ENCODE measurements at places on chromosomes 11 and 22.

DNA sequence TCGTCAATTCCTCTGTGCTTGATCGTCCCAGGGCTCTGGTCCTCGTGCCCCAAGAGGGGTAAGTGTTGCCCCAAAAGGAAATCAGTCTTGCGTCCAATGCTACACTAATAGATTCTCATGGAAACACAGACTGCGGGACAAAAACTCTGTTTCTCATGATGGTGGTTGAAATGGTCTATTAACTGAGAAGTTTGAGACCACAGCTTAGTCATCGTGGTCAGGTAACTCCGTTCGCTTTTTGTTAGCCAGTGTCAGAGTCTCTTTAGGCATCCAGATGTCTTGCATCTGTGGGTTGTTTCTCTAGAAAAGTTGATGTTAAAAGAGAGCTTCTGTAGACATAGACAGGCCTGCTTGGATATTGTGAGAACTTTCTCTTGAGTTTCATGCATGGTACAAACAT lies 104.6 kb upstream of the SORL1-AS1 start:
- DNase-seq: no peak

- DNase-seq: no peak
These were observed 310.1 kb upstream of the SORL1-AS1 start for GRCh38 chr11:121762820-121763219.

DNA sequence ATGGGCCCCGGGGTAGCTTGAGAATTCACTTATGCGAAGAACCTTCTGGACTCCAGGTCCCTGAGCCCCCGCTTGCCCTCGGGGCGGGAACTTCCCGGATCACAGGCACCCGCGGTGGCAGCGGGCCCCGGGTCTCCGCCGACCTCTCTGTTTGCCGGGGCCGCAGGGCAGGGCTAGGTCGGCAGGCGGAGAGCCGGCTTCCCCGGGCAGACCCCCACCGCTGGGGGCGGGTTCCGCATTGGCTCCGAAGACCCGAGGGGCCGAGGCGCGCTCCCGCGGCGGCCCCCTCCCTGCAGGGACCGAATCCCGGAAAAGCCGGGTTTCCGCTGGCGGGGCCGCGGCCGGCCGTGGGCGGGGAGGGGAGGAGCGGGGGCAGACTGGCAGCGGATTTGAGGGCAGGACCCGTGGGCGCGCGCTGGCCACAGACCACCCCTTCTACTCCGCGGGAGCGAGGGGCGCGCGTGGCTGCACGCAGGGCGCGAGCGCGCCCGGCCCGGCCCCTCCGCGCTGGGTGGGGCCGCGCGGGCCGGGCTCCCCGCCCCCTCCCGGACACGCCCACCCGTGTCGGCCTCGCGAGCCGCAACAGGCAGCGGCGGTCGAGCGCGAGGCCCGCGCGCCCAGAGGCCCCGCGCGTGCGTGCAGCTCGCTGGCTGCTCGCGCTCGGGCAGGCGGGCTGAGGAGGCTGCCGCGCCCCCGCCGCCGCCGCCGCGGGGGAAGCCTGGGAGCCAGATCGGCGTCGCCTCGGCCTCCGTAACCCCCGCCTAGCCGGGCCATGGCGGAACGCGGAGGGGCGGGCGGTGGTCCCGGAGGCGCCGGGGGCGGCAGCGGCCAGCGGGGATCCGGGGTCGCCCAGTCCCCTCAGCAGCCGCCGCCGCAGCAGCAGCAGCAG lies at the start of gene PACS1:
TSS of gene PACS1 (plus strand) at position 558 of the 889 bp plus-strand sequence. CDS start at position 773, 215 bp downstream.
- DNase-seq: peak; percentile 64

GRCh38 chr11:73055002-73055401 lies 87.1 kb downstream of the FCHSD2 start:
- DNase-seq: no peak

DNA sequence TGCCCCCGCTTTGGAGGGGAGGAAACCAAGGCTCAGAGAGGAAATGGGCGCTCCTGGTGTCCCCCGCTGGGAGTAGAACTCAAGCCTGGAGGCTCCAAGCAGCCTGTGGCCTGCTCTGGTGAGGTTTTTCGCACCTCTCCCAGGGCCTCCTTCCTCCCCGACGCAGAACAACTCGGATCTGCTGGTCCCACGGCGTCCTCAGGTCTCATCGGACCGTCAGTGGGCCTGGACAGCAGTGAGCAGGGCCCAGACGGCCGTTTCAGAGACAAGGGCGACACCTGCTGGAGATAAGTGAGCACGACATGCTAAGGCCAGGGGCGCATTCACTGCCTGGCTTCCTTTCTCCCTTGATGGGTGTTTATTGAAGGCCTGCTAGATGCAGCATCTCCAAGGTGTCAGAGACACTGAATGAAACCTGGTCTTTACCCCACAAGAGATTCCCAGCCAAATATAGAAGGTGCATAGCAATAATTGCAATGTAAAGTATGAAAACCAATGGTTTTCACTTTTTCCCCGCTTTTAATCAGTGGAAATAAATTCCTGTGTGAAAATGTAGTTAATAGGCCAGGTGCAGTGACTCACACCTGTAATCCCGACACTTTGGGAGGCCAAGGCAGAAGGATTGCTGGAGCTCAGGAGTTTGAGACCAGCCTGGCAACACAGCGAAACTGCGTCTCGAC lies 26.9 kb upstream of the CD82 start:
- DNase-seq: peak; percentile 51

DNA sequence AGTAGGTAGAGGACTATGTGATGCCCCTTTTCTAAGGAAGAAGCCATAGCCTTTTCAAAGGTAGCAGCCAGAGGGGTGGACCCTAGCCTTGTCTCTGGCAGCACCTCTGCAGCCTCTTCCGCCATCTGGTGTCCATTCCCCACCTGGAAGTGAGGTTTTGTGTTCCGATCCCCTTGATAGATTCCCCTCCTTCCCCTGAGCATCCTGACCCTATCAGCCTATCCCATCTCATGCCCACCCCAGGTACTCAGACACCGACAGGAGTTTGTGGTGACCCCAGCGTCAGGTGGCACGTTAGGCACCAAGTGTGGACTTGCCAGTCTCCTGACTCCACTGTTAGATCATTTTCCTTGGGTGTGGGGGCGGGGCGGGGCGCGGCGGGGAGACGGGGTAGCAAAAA lies 398 bp upstream of the FAM89B start:
- no peak for DNase-seq

Data from stimulated activated CD4-positive, alpha-beta T cell treated with anti-CD3 and anti-CD28 coated beads, TNF-alpha, amount 100 ng/mL, for 4 hours (primary cell).